Aorta (tissue), 5 donors: ENCODE measurements at places on chromosomes 2 and 18. TPM values are rescaled to one million over a fixed set of nuclear protein-coding genes. Genes with fewer than 3 reads are reported as not detected.

Gene INHA
- polyA plus RNA-seq = not detected

Gene TMEM169
- not detected for polyA plus RNA-seq

Gene FAM110C
- 4.5 TPM for polyA plus RNA-seq

Gene LRRC30
- polyA plus RNA-seq = not detected

Gene GAD1
- 1.6 TPM for polyA plus RNA-seq

Gene IL36RN
- not detected for polyA plus RNA-seq

Gene HDAC4
- polyA plus RNA-seq = 9.6 TPM

Gene SIX2
- 3.4 TPM for polyA plus RNA-seq

Gene ERFE
- not detected for polyA plus RNA-seq

Gene SOWAHC
- 5.6 TPM for polyA plus RNA-seq

Gene RAB17
- polyA plus RNA-seq = 11.1 TPM

Gene NOP58
- polyA plus RNA-seq = 29.2 TPM

Gene TFPI
- polyA plus RNA-seq = 93.1 TPM

Gene GPC1
- 66.8 TPM for polyA plus RNA-seq

Gene PHLPP1
- 1.6 TPM for polyA plus RNA-seq

Gene RGPD4
- polyA plus RNA-seq = not detected

Gene ZBTB7C
- polyA plus RNA-seq = 0.69 TPM

Gene TSPYL6
- 0.08 TPM for polyA plus RNA-seq

Gene OR6B2
- polyA plus RNA-seq = not detected

Gene SGPP2
- polyA plus RNA-seq = 0.10 TPM

Gene FRZB
- polyA plus RNA-seq = 47.9 TPM

Gene INPP5D
- polyA plus RNA-seq = 13.3 TPM

Gene TUBA3E
- polyA plus RNA-seq = 1.3 TPM

Gene GDF7
- polyA plus RNA-seq = 15.6 TPM

Gene STAM2
- polyA plus RNA-seq = 10.3 TPM
